ENCODE measurements at places on chromosomes 1 and 21.

DNA sequence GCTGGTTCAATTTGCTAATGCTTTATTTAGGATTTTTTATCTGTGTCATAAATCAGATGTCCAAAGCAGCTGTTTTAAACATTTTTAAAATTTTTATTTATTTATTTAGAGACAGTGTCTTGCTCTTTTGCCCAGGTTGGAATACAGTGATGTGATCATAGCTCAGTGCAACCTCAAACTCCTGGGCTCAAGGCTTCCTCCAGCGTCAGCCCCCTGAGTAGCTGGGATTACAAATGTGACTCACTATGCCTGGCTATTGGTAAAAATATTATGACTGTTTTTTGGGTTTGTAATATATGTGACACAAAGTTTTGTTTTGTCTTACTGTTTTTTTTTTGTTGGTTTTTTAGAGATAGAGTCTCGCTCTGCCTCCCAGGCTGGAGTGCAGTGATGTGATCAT lies 11.8 kb downstream of the ZBED6 start:
- no peak for DNase-seq

DNA sequence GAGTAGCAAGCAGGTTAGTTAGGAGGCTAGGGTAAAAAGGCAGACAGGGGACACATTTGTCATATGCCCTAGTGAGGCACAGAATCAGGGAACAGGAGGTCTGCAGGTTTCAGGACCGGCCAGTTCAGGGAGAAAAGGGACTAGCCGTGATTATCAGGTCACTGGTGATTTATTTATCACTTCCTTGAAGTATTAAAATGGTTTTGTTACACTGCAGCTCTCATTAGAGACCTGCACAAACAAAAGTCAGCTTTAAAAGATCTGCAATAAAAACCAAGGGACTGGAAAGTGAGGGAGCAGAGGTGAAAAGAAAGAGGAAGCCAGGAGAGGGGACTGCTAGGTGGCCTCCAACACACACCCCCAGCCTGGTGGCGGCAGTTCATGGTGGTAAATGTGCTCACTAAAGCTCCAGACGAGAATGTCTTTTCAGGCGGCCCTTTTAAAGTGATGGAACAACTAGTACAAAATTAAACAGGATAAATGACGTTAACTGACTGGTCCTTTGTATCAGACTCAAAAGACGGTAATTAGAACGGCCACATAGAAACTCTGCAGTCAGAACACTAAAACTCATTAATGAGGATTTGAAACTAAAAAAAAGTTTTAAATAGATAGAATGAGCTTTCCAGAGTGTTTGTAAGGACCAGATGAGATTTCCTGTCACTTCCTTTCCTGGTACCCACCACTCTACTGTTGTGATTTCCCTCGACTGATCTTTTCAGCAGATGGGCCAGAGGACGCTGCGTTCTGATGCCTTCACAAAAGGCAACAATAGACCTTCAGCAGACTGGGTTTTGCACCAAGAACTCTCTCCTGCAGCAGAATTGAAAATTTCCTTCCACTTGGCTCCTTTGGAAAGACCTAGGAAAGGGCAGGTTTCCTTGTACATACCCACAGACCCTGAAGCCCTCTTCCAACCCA lies 136.8 kb downstream of the NTPCR start:
- no peak for DNase-seq

DNA sequence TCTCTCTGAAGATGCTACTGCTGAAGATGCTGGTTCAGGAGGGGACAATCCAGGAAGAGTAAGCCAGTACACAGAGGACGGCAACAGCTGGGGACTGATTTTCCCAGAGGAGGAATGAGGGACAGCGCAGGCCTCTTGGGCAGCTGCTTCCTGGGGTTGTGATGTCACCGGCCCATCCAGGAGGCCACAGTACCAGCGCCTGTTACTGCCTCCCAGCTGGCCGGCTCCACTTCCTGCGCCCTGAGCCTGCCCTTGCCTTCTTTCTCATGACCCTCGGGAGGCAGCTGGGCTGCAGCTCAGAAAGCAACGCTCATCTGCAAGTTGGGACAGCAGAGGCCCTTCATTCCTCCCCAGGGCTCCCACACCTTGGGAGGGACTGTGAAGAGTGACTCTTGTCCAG lies 21.9 kb upstream of the ID3 start:
- no peak for DNase-seq

DNA sequence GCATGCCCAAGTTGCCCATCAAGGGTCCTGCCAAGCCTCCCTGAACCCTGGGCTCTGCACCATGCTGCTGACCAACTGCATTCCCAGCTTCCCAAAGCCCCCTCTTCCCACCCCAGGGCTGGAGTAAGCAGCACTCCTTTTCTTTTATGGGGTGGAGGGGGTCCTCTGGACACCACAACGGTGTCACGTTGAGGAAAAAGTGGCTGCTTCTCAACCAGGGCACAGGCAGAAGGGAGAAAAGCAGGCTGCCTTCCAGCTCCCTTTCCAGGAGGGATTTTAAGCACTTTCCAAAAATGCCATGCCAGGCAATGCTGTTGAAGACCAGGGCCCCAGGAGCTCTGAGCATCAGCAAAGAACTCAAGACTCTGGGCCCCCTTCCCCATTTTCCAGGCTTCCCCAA lies 691 bp downstream of the RIMS3 start:
- DNase-seq = no peak

DNA sequence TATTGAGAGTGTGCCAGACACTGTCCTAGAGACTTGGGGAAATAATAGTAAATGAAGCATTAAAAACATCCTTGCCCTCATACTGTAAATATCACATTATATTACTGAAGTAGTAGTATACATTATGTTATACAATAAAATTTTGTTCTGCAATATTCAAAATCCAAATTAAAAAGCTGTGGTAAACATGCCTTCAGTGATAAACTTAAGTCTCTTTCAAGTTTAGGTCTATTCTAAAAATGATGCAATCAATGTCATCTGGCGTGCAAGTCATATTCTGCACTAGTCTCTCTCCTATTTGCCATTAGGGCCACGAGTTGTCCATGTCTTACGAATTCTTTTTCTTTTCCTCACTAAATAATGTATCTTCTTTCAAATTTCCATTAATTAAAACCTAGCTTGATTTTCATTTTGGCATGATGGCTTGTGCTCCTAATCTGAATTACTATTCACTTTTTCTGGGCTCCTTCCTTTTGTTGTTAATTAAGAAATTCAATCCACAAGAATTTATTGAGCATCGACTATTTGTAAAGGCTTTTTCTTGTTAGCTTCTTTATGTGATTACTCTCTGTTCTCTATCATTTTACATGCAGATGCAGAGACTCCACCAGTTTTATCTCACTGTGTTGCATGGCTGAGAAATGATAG lies 130.7 kb downstream of the COQ8A start:
- no peak for DNase-seq

Data from effector CD4-positive, alpha-beta T cell (primary cell).